ENCODE measurements at places on chromosomes 4 and X. TPM values are rescaled to one million over a fixed set of nuclear protein-coding genes. Genes with fewer than 3 reads are reported as not detected.

SGCB gene
- total RNA-seq: 10.0 TPM

DOCK11 gene
- 60.8 TPM for total RNA-seq

DNA sequence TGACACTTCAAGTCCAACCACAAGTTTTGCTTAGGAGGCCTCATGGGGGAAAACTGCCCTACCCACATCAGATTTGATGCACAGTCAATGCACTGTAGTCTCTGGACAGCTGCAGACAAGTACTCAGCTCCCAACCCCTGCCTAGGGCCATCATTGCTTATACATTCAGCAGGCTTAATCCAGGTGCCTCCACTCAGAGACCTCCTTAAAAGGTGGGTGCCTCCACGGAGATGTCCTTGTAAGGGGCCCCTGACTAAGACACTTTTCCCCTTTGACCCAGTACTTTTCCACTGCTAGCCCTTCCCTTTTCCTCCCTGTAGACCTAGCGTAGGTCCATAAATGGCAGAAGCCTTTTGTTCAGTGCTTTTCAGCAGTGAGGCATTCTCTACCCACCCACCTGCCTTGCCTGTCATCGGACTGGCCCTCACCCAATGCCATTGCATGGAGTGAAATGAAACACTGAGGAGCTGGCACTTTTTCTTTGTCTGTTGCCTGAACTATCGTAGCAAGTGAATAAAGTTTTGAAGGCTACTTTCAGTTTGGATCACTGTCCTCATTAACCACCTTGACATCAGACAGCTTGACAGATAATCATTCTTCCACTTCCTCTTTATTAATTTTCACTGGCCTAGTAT is 23.8 kb upstream of the PLK4 start:
- DNase-seq: peak; percentile 83

DNA sequence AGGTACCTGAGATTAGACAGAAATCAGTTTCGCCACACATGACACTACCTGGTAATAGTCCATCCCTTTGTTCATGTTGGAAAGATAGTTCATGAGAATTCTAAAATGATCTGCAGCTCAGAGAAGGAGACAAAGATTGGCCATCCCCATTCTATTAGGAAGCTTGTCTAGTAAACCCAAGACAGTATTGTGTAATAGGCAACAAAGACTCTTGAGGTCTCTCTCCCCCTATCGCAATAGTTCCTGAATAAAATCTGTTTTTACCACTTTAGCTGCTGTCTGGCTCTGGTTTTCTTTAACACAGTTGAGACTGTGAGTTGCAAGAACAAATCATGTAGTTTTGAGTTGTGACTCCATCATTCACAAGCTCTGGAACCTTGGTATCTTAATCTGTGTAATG is 14.8 kb upstream of the BBS7 start:
- DNase-seq: no peak

Measured in fibroblast of the aortic adventitia (primary cell).